ENCODE measurements at places on chromosomes 5 and 9.

DNA sequence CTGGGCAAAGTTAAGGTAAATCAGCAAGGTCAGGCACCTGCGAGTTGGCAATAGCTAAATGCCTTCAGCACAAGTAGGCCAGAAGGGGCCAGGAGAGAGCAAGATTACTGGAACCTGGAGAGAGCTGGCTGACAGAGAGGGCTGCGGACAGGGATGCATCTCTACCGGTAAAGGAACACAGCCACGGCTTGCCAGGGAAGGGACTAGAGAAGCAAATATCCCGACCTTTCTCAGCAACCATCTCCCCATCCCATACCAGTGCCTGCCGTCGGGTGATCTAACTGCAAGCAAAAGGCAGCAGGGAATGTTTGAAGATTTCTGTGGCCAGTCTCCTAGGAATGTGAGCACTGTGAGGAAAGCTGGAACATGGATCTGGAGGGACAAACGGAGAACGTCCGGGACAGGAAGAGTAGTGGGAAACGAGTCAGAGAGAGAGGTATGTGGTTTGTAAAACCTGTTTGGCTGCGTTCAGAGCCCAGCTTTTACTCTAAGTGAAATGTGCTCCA, 15.9 kb upstream of the ABLIM3 start:
- no peak for DNase-seq

DNA sequence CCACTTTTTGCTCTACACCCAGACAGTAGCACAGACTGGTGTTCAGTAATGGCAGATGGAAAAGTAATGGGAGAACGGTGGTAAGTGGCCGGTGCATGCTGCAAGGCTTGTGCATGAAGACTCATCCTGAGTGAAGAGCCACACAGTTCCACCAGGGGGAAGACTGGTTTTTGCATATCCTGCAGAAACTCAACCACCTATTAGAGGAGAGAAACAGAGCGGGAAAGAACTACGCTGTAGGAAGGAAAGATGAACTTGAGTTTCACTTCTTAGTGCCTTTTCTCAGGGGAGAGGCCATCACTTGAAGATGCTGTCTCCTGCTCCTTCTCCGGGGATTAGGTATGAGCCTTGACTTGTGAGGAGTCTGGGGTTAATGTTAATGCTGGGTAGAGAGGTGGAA, 9.4 kb upstream of the PRSS3 start:
- no peak for DNase-seq

DNA sequence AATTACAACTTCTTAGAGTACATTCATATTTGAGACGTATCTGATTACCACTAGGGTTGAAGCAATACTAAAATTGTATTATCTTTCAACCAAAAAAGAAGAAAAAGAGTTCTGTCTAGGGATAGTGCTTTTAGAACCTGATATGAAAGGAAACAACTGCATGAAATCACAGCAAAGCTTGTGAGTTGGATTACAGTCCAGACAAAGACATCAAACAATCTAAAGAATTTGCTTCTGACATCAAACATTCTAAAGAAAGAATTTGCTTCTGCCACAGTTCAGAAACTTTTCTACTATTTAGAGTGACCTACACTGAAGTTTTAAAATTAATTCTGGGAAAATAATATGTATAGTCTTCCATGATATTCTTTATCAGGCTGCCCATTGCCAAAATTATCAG, 1141.1 kb upstream of the ACO1 start:
- DNase-seq = no peak

DNA sequence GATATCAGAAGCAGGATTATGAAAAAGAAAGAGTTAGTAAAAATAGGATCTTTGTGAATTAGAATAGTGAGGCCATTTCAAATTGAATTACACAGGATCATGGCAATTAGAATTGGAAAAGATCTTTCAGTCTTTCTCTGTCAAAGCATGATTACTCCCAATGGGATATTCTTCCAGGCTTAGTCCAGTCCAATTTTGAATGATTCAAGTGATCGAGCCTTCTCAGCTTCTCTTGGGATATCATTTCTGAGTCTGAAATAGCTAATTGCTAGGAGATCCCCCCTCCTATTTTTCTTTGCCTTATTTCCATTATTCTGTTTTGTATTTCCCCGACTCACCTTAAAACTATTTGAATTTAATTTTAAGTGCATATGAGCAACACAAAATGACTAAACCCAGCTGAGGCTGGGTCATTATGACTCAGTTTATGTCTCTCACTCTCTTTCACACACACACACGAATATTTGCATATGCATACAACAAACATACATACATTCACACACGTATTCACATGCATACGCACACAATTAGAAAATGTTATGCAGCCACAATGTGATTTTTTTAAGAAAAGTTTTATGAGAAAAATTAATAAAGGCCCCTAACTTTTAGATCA, 34.8 kb upstream of the EFNA5 start:
- no peak for DNase-seq

DNA sequence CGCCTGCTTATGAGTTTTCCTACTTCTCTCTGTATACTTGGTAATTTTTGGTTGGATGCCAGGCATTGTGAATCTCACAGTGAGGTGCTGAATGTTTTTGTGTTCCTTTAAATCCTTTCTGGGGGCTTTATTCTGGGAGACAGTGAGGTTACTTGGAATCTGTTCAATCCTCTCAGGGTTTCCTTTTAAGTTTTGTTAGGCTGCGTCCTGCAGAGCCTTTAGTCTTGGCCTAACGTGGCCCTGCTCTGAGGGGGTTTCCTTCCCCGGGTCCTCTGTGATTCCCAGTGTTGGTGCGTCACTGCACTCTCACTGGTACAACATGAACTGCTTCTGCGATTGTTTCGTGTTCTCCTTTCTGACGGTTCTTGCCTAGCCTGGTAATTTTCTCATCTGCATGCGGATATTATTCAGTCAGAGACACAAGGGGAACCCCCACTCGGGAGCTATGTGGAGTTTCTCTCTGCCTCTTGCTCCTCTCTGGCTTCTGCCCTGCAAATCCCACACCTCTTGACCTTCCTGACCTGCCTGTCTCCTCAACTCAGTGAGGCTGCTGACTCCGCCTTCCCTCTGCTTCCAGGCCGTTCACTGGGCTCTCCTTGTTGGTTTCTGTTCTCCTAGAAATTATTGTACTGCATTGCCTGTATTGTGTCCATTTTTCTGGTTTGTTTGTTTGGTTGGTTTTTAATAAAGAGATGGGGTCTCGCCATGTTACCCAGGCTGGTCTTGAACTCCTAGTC, 128.1 kb downstream of the DAB2IP start:
- DNase-seq = no peak

Measured in NCI-H2029 treated with DMSO at 0.1 percent for 48 hours (cell line).